Cerebellar cortex (tissue), 1 donor: ENCODE measurements at places on chromosomes 16 and 17.

DNA sequence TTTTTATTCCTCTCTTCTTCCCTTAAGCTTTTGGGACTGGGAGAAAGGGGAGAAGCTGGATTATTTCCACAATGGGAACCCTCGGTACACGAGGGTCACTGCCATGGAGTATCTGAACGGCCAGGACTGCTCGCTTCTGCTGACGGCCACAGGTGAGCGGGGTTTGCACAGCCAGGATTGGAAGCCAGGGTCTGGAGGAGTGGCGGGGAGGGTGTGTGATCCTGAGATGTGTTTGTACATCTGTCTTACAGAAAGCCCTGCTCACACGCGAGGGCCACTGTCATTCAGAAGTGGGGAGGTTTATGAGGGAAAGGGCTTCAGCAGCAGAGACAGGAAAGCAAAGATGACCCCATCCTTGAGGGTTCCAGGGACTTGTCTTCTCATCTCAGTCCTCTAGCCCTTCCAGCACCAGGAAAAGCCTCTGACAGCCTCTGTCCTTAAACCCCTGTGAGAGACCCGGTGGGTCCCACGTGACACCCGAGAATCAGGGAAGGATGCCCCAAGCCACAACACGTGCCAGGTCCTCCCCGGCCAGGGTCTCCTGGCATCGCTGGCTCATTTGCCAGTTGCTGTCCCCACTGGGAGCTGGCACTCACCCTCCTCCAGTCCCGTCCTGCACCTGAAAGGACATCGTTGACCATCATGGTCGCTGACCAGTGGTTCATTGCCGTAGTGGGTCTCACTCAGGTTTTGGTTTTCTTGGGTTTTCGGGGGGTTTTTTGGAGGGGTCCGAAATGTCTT, 44.3 kb upstream of the CHMP6 start:
- no peak for DNase-seq

GRCh38 chr17:48610282-48611211, at the start of gene HOXB7:
HOXB7 (minus strand) TSS chr17:48611017; CDS start chr17:48610918, 99 bp downstream.
- DNase-seq = peak; percentile 36

- DNase-seq = no peak
These were observed 62.9 kb downstream of the IL21R start for GRCh38 chr16:27464626-27465482.

DNA sequence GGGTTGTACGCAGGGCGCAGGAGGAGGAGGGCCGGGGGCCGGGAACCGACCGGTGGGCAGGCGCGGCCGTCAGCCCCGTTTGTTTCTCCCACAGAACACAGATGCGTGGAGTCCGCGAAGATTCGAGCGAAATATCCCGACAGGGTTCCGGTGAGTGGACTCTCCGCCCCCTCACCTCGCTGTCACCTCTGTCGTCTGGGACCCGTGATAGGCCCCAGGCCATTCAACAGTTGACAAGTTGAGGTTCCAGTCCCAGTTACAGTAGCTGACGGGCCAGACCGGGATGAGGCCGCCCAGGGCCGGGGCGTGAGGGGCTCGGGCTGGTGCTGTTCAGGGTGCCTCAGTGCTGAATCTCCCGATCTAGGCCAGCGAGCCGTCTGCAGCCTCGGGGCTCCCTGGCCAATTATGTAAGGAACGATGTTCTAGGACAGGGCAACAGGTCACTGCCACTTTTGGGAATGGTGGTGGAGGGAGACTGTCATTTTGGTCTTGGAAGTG, 628 bp downstream of the GABARAPL2 start:
- no peak for DNase-seq

- DNase-seq = no peak
These were observed 542.4 kb upstream of the C16orf82 start for GRCh38 chr16:26524281-26524680.

DNA sequence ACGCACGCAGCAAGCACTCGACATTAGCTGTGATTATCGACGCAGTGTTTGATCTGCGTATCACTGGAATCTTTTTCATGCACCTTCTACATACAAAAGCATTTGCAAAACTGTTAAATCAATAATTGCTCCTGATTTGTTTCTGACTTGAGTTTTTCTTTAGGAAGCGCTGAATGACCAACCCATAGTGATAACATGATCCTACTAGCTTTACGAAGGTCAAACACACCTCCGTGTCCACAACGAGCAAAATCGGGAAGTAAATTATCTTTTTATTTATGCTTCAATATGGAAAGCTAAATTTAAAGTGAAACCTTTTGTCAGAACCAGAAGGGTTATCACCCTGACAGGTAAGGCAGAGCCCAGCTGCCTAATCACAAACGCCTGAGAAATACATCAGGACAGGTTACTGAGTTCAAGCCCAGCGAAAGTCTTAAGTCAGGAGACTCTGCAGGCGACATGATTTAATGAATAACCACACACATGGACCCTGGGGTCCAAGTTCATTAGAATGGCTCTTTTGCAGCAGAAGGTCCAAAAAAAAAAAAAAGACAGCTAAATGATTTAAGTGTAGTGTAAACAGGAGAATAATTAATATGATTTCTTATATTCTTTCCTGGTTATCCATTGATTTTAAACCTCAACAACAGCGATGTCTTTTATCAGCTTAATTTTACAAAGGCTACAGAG, 104.2 kb downstream of the ADCY9 start:
- no peak for DNase-seq

GRCh38 chr16:83187405-83187804, 560.6 kb downstream of the CDH13 start:
- DNase-seq = no peak

GRCh38 chr16:525520-526180, 1.9 kb upstream of the CAPN15 start:
- peak; percentile 42 for DNase-seq

DNA sequence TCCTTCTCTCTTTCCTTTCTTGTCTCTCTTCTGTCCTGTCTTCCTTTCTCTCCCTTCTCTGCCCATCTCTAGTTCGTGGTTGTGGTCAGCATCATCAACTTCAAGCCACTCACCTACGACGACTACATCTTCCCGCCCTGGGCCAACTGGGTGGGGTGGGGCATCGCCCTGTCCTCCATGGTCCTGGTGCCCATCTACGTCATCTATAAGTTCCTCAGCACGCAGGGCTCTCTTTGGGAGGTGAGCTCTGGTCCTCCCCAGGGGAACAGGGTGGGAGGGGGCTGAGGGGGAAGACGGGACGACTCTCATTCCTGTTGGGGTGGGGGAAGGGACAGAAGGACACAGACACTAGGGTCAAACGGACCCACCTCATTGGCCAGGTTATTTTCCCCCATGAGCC, 44.3 kb downstream of the SLC6A2 start:
- DNase-seq = no peak

- no peak for DNase-seq
These were observed 249.9 kb upstream of the MON1B start for GRCh38 chr16:76941113-76941512.

DNA sequence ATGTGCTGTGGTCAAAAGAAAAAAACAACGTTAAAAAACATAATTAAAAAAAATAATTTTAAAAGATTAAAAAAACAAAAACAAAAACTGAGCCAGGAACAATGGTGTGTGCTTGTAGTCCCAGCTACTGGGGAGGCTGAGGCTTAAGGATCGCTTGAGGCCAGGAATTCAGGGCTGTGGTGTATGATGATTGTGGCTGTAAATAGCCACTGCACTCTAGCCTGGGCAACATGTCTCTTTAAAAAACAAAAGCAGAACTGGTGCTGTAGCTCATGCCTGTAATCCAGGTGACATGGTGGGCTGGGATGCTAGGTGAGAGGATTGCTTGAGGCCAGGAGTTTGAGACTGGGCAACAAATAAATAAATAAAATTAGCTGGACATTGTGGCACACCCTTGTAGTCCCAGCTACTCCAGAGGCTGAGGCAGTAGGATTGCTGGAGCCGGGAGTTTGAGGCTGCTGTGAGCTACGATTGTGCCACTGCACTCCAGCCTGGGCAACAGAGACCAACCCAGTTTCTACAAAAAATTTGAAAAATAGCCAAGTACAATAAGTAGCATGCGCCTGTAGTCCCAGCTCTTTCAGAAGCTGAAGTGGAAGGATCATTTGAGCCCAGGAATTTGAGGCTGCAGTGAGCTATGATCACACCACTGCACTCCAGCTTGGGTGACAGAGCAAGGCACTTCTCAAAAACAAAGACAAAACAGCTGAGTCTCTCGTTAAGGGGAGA, 43.6 kb downstream of the NFATC3 start:
- no peak for DNase-seq

DNA sequence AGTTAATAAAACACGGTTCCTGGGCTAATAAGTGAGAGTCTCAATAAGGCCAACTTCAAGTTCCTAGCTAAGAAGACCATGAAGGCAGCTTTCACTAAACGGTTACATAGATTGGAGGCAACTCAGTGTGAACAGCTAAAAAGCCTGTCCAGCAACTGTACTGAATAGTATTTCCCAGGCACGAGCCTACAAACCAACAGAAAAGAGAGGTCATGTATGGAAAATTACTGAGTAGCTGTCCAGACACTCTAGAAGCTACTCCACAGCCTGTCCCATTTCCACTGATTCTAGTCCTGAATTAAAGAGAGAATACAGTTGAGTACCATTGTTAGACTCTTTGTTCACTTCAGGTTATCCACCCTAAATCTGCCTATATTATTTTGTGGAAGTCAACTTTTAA, 36.5 kb upstream of the C17orf78 start:
- DNase-seq = peak; percentile 38

- DNase-seq = no peak
These were observed 15.1 kb upstream of the PITPNM3 start for GRCh38 chr17:6571452-6571781.

GRCh38 chr16:86374603-86375130, 135.7 kb upstream of the FOXF1 start:
- no peak for DNase-seq

DNA sequence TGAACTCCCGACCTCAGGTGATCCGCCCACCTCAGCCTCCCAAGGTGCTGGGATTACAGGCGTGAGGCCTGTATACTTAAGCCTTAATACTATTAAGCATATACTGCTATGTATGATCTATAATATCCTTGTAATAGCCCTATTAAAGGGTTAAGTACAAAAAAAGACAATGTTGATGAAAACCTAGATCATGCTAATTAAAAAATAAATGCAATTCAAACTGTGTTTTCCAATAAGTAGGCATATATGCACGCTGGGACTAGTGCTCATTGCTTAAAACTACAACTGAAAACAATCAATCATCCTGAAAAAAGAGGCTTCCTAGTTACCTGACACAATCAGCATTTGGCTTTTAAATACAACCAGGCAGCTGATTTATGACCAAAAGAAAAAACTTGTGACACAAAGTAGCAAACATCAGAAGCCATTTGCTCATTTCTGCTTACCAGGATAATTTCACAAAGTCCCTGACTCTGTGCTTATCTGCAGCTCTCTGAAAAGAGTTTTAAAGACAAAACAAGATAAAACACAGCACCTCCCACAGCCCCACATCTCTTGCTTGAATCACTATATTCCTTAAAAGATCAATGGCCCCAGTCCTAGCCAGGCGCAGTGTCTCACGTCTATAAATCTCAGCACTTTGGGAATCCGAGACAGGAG, 11.1 kb downstream of the ZNF385C start:
- no peak for DNase-seq

DNA sequence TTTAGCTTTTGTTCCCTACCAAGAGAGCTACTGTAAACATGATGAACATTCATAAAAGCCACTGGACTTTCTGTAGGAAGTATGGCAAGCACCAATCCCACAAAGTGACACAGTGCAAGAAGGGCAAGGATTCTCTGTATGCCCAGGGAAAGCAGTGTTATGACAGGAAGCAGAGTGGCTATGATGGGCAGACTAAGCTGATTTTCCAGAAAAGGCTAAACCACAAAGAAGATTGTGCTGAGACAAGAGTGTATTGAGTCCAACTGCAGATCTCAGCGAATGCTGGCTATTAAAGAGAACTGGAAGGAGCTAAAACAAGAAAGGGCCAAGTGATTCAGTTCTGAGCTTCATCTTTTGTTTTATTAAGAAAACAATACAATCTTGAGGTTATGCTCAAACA, 60.5 kb upstream of the EFCAB3 start:
- DNase-seq = no peak

DNA sequence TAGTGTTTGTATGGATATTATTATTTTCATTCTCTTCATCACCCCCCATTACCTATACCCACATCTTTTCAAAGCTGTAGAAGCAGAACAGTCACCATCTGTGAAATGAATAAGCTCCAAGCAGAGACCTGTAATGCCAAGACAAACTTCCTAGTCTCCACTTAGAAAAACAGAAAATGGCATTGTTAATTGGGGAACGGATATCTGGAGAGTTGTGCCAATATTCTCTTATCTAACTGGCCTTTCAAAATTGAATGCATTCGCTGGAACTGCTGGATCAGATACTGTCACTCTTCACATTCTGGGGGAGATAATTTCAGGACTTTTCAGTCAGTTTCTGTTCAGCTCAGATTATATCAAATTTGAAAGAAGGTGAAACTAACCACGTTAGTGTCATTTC, 464.4 kb upstream of the GOT2 start:
- no peak for DNase-seq

GRCh38 chr16:80147026-80147655, 393.7 kb upstream of the DYNLRB2 start:
- DNase-seq = peak; percentile 3

DNA sequence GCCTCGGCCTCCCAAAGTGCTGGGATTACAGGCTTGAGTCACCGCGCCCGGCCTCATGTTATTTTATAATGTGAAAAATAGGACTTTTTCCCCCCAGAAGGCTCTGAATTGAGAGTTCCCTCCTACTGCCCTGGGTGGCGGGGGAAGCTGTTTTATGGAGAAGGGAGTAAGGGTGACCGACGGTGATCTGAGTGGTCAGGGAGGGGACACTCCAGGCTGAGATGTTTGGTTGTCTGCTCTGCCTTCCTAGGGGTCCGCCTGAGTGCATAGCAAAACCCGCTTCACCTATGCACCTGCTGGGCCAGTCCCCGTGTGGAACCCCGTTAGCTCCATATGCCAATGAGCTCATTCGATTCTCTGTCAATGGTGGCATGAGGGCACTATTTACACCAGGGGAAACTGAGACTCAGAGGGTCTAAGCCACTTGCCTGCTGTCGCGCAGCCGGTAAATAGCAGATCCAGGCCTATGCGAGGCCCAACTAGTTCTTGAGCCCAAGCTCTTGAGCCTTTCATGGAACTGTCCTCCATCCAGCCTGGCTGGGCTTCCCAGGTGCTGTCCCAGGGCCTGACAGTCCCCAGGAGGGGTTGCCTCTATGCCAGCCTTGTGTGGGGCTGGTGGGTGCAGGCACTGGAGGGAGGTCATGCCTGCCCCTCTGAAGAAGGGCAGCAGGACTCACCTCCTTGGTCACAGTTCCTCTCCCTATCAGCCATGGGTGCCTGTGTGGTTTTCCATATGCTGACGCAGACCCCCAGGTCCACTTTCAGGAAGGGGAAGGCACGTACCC, 1.7 kb upstream of the GJD3 start:
- no peak for DNase-seq
